ENCODE measurements at places on chromosomes 16 and 17.

DNA sequence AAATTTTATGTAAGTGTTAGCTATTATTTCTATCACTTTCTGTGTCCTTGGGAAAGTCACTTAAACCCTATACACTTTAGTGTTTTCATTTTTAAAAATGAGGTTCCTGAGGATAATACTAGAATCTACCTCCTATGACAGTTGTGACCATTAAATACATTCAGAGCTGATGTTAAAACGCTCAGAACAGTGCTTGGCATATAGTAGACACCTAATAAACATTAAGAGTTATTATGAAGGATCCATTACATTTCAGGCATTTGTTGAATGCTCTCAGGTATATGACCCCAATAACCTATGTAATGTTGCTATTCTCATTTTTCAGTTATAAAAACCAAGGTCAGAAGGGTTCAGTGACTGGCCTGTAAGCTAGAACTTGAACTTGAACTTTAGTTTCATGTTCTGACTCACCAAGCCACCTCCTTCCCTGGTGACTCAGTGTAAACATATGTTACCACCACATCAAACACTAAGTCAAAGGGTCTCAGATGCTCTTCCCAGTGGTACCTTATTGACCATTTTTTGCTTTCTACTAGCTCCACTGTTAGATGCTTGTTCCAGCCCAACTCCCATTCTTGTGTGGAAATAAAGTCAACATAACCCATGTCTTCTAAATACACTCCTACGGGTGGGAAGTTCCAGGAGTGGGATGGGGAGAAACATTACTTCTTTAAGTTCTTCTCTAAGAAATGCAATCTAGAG is 47.6 kb downstream of the HSD17B2 start:
- no peak for DNase-seq

DNA sequence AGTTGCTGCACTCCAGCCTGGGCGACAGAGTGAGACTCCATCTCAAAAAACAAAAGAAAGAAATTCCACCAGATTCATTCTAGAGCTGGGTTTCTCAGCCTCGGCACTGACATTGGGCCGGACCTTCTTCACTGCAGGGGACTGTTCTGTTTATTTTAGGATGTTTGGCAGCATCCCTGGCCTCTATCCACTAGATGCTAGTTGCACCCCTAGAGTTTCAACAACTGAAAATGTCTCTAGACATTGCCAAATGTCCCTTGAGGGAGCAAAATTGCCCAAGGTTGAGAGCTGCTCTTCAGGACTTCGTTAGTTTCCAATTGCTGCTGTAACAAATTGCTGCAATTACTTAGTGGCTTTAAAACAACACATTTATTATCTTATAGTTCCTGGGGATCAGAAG is 7.2 kb downstream of the EEF2K start:
- DNase-seq: no peak

DNA sequence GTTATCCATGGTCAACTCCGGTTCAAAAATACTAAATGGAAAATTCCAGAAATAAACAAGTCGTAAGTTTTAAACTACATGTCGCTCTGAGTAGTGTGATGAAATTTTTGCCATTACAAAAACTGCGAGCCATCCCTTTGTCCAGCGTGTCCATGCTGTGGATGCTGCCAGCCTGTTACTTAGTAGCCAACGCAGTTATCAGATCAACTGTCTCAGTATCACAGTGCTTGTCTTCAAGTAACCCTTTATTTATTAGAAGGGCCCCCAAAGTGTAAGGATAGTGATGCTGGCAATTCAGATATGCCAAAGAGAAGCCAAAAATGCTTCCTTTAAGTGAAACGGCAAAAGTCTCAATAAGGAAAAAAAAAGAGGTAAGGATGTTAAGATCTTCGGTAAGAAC is 23.9 kb downstream of the SNN start:
- DNase-seq: no peak

DNA sequence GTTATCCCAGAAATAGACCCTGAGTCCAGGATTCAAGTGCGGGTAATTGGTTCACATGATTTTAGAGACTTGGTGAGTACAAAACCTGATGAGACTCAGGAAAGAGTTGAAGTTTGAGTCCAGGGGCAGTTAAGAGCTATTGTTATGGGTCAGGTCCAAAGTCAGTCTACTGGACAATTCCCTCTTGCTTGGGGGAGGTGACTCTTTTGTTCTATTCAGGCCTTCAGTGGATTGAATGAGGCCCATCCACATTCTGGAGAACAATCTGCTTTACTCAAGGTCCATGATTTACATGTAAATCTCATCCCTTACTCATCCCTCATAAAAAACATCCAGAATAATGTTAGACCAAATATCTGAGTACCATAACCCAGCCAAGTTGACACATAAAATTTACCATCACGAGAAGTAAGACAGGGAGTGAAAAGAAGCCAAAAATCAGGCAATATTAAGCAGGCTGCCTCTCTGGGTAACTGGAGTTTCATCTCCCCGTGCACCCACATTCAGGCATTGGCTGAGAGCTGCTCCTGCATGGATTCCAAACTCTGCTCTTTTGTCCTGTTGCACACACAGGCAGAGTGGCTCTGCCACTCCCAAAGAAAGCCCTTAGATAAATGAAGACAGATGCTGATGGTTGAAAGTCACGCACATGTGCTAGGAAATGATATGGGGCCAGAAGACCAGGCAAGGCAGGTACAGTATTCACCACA is 156.0 kb upstream of the SALL1 start:
- no peak for DNase-seq

DNA sequence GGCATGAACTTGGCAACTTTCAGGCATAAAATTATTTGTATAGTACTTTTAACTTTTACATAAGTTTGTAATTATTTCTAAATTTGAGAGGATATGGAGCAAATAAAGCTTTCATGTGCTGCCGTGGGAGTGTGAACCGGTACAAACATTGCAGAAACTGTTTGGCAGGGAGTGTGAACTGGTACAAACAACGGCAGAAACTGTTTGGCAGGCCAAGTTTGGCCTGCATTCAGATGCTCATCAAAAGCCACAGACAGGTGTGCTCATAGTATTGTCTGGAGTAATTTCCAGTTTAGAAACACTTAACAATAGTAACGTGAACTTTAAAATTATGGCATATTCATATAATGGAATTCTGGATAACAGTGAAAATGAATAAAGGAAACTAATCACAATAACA is 73.8 kb upstream of the ATP2A3 start:
- no peak for DNase-seq

- no peak for DNase-seq
Observed at GRCh38 chr17:2084766-2085647, 30.1 kb downstream of the HIC1 start.

DNA sequence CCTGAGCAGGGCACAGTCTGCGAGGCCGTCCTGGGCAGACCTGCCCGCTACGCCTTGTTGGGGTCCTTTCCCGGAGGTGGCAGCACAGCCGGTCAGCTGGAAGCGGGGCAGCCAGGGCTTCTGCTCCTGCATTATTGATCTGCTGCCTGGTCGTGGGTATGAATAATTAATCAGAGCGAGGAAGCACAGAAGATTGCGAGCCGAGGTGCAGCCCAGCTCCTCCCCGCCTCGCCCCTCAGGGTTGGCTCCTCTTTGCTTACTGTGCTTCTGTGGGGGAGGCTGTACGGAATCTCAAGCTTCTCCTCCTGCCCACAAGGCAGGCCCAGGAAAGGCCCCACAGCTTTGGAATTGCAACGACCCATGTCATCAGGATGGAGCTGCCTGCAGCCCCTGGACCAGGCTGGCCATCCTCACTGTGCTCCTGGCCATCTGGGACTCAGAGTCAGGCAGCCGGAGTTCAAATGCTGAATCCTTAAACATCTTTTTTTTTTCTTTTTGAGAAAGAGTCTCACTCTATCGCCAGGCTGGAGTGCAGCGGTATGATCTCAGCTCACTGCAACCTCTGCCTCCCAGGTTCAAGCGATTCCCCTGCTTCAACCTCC is 25.6 kb downstream of the TRARG1 start:
- DNase-seq: no peak

GRCh38 chr16:86080131-86080875 is 181.3 kb downstream of the IRF8 start:
- no peak for DNase-seq

DNA sequence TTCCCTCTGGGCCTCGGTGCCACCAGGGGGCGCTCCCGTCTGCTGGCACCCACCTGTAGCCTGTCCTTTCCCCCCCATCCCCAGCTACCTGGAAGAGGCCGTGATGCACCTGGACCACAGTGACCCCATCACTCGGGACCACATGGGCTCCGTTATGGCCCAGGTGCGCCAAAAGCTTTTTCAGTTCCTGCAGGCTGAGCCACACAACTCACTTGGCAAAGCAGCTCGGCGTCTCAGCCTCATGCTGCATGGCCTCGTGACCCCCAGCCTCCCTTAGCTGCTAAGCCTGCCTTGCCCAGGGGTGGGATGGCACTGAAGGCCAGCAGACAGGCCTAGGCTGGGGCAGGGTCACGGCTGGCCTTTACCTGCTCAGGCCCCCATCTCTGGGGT is 818 bp upstream of the NRN1L start:
- DNase-seq: peak; percentile 59

- no peak for DNase-seq
Observed at GRCh38 chr16:49834531-49835151, 21.3 kb downstream of the ZNF423 start.

DNA sequence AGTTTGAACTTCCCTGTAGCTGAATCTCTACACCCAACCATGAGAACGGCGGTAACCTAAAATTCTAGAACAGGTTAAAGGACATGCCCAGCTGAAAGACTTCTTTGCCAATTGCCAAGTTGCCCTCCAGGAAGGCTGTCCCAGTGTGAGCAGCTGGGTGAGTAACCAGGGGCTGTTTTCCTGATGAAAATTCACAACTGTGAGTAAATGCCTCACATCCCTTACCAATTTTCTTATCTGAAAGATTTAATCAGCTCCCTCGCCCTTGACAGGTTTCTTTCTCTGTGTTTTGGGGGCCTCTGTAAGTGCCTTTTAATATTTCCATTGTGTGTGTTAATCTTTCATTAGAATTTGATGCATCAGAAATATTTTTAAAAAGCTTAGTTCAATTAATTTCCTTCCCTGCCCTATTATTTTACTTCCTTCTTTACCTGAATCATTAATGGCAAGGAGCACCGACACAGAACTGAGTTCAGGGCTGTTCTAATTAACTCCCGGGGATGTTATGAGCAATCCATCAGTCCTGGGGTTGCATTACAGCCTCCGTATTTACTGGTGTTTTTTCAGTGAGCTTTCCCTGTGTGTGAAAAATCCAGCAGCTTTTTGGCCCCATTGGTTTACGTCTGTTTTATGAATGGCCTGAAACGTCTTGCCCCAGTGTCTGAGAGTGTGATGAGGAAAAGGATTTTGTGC is 152.9 kb downstream of the CLEC16A start:
- DNase-seq: no peak

DNA sequence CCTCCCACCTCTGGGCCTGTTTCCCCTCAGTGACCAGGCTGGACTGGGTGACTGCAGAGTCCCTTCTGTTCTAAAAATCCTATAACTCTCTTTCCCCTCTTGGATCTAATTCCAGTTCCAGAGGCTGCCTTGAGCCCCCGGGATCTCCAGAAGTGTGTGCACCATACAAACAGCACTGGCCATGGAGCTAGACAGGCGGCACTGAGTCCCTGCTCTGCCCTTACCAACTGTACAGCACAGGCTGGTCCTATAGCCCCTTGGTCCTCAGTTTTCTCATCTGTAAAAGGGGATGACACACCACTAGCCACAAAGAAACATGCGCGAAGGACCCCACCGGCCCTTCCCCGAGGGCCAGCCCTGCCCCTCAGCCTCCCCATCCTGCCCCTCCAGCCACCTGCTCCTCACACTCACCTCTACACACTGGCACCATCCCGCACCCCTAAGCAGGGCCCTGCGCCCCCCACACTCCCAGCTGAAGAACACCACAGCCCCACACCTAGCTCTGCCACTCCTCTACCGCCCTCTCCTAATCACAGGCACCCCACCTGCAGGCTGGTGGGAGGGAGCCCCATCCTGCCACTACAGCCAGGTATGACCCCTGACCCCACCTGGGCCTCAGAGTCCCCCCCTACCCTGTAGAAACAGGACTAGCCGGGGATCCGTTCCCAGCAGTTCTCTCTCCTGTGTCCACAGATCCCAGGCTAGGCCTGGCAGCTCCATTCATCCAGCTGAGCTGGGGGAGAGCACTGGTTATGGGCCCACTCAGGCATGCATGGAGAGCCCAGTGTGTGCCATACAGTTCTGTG is 913 bp upstream of the KRT16 start:
- no peak for DNase-seq

- no peak for DNase-seq
Observed at GRCh38 chr17:75155191-75155601, 884 bp upstream of the JPT1 start.

GRCh38 chr17:29124135-29124924 is 55.9 kb downstream of the MYO18A start:
- no peak for DNase-seq
